ENCODE measurements at places on chromosomes 16 and 17.

GRCh38 chr16:578870-579405 is 9.2 kb downstream of the PIGQ start:
- DNase-seq, result peak; percentile 19

- DNase-seq, result no peak
Observed at GRCh38 chr17:64015447-64015846, 5.0 kb downstream of the ICAM2 start.

DNA sequence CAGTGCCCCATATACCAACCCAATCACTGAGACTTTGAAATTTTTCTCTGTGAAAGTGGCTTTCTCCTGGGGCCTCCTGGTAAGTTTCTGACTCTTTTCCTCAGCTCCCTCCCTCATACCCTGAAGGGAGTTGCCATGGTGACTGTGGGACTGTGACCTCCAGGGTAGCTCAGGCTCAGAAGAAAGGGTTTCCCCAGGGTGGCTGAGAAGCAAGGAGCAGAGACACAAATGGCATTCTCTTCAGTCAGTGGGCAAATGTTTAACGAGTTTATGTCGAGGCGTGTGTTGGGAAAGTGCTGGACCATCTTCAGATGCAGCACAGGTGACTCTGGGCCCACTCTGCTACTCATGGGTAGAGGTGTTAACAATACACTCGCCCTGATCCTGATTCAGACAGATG is 46.8 kb downstream of the MRPS23 start:
- no peak for DNase-seq

DNA sequence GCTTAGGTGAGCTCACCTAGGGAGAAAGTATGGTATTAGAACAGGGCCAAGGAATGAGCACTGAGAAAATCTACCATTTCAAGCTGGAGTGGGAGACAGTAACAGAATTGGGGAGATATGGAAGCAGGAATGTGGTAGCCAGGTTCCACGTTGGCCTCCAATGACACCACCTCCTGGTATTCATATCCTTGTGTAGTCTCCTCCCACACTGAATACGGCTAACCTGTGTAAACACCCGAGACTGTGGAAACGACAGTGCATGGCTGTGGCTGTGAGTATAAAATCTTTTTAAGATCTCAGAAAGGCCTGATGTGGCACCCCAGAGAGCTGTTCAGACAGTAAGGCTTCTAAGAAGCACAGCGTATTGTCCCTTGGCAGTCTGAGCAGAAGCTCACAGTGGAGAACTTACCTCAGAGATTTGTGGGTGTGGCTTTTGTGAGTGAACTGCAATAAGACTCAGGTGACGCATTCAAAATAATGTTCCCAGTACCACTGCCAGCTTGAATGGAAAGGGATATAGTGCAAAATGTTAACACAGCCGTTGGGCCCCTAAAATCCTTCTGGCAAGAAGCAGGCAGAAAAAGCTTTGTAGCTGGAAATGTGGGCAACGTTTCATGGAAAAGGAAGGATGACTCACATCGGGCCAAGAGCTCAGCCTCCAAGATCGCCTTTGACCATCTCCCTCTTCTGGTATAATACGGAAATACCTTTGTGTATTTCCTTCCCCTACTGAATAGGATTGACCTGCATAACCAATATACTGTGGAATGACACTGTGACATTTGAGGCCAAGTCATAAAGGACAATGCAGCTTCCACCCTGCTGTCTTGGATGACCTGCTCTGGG is 14.4 kb downstream of the SDR42E1 start:
- DNase-seq, result no peak

GRCh38 chr17:8257801-8258200 is 8.7 kb downstream of the PFAS start:
- DNase-seq, result no peak

DNA sequence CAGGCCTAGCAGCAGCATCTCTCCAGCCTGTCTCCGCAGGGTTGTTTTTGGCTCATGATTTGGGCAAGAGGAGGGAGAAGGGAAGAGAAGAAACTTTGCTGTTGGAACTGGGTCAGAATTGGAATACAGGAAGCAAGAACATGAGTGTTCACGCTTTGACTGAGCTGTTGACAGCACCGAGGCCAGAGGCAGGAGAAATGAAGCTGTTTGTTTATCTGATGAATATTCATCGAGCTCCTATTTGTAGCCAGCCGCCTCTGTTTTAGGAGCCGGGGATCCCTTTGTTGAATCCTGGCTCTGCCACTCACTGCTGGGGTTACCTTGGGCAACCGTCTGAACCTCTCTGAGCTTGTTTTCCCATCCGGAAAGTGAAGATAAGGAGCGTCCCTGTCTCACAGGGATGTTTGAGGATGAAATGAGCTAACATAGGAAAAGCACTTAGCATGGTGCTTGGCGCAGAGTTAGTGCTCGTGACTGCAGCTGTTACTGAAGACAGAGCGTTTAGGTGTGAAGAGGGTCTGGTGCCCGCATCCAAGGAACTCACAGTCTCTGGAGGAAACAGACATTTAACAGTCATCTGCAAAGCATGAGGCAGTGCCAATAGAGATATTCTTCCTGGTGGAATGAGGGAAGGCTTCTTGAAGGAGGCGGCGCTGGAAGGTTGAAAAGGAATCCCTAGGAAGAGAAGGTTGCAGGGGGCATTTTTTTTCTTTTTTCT is 29.2 kb downstream of the RAP1GAP2 start:
- no peak for DNase-seq

DNA sequence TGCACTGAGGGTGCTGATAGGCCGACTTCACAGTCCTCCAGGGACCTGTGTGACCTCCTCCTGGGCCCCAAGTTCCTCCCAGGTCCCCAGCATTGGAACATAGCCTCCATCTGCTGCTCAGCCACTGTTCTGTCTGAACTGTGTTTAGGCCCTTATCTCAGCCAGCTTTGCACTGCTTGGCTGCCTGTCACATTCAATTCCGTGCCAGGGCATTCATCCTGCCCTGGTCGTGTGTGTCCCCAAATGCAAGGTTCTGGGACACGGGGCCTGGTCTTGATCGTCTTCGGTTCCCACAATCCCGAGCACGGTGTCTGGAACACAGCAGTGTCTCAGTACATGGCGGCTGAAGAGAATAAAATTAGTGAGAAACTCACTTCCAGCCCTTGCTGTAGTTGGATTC is 69.9 kb upstream of the NFAT5 start:
- DNase-seq, result no peak

DNA sequence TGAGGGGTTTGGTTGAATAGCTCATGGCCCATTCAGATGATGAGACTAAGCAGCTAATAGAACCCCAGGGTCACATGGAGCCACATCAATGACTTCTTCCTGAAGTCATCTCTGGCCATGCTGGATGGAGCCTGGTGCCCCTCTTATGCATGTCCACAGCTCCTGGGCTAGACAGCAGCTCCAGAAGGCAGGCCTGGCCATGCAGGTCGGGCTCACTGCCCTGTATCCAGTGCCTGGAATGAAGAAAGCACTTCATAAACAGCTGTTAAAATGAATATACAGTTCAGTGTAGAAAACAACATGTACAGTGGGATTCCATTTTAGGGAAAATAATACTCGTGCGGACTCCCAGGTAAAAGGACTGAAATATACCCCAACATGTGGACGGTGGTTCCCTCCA is 73.9 kb downstream of the GNAO1 start:
- DNase-seq, result no peak

GRCh38 chr16:27706866-27707685 is 157.1 kb downstream of the KATNIP start:
- DNase-seq, result no peak

DNA sequence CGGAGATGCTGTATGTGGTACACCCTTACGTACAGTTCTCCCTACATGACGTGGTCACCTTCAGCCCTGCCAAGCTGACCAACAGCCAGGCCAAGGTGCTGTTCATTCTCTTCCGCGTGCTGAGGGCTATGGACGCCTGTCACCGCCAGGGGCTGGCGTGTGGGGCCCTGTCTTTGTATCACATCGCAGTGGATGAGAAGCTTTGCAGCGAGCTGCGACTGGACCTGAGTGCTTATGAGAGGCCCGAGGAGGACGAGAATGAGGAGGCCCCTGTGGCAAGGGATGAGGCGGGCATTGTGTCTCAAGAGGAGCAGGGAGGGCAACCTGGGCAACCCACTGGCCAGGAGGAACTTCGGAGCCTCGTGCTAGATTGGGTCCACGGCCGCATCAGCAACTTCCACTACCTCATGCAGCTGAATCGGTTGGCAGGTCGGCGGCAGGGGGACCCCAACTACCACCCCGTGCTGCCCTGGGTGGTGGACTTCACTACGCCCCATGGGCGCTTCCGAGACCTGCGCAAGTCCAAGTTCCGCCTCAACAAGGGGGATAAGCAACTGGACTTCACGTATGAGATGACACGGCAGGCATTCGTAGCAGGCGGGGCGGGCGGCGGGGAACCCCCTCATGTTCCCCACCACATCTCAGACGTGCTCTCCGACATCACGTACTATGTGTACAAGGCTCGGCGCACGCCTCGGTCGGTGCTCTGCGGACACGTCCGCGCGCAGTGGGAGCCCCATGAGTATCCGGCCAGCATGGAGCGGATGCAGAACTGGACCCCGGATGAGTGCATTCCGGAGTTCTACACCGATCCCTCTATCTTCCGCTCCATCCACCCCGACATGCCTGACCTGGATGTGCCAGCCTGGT is 1.4 kb downstream of the WDR81 start:
- no peak for DNase-seq

DNA sequence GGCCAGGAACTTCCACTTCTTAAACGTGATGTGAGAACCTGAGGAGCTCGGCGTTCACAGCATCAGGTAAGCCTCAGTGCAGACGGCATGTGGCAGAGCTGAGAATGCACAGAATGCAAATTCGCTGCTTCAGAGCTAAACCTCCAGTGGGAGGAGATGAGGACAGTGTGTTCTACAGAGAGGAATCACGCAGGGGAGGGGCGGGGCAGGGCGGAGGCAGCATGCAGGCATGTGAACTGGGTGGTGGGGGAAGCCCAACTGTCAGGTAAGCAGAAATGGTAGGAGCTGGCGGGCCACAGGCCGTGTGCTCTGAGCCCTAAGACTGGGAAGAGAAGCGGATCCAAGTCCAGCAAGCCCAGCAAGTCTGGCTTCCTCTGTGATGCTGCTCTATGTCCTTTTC is 94.7 kb downstream of the ZNF778 start:
- DNase-seq, result no peak

GRCh38 chr16:81277541-81278080 is 37.2 kb upstream of the GAN start:
- no peak for DNase-seq

- DNase-seq, result no peak
Observed at GRCh38 chr16:17370731-17371285, 100.0 kb downstream of the XYLT1 start.

DNA sequence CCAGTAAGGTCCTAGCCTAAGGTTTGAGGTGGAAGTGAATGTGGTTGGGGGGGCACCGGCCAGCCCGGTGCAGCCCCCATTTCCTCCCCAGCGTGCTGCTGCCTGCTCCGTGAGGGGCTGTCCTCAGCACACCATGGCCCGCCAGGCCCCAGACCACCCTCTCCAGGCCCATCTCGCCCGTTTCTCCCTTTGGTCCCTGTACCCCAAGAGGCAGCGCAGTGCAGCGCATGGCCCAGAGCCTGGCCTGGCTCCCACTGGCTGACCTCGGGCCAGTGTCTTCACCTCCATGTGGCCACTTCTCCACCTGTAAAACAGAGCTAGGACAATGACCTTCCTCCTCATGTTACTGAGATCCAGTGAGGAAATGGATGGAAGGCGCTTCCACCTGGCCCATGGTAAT is 170.0 kb upstream of the GSE1 start:
- no peak for DNase-seq

DNA sequence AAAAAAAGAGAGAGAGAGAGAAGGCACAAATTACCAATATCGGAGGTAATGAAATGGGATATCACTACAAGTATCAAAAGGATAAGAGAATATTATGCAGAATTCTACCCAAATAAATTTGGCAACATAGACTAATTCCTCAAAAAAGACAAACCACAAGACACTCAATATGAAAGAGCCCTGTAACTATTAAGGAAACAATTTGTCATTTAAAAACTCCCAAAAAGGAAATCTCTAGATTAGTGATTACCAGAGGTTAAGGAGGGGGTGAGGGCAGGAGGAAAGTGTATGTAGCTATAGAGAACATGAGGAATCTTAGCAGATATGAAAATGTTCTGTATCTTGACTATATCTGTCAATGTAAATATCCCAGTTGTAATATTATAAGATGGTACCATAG is 54.0 kb downstream of the CFDP1 start:
- no peak for DNase-seq

- DNase-seq, result no peak
Observed at GRCh38 chr17:62725791-62726249, 82.3 kb downstream of the MARCHF10 start.

- DNase-seq, result peak; percentile 12
Observed at GRCh38 chr17:50865060-50865867, 890 bp downstream of the TOB1 start.

DNA sequence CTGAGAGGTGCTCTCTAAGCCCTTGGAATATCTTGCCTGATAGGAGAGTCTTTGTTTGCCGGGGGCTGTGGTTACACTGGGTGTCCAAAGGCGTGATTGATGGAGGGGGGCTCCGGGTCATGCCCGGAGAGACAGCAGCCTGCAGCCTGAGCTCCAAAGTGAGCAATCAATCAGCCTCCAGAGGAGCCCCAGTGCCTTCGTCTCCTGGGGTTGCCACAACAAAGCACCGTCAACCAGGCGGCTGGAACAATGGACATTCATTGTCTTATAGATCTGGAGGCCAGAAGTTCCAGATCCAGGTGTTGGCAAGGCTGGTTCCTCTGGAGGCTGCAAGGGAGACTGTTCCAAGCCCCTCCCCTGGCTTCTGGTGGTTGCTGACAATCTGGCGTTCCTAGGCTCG is 24.0 kb upstream of the GINS2 start:
- no peak for DNase-seq

GRCh38 chr17:70286391-70286790 is 117.1 kb downstream of the KCNJ2 start:
- no peak for DNase-seq

- DNase-seq, result no peak
Observed at GRCh38 chr17:16492613-16493530, 879 bp upstream of the LRRC75A start.

DNA sequence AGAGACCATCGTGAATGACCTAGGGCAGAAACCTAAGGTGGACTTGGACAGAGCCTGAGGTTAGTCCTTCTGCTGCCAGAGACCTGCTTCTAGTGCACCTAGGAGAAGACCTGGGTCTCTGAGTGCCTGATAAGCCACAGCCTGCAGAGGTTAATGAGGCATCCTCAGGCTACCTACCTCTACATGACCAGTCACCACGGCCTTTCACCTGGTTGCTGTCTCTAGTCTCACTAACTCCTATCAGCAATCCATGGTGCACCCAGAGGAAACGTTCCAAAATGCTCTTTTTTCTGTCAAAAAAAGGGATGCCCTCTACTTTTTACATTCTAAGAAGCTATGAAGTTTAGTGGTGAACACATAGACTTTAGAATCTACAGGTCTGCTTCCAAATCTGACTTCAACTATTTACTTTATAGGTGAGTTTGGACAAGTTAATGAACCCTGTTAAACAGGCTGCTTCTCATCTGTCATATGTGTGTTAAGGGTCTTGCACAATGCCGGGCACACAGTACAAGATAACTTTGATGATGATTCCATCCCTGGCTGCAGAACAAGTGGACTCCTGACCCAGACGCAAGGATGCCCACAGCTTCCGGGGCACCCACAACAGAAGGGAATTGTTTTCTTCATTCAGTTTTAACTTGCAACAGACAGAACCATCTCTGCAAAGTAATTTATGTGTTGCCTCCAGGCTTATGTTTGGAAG is 469.9 kb upstream of the CDH5 start:
- DNase-seq, result no peak

- no peak for DNase-seq
Observed at GRCh38 chr17:69428252-69428980, 13.9 kb downstream of the MAP2K6 start.

GRCh38 chr17:52536489-52536888 is 378.0 kb upstream of the CA10 start:
- DNase-seq, result no peak

- DNase-seq, result no peak
Observed at GRCh38 chr16:70493802-70494201, 29.6 kb downstream of the COG4 start.
